ENCODE measurements at places on chromosomes 5 and 9. TPM values are rescaled to one million over a fixed set of nuclear protein-coding genes. Genes with fewer than 3 reads are reported as not detected.

Gene PCDHGA8
- 2.6 TPM for total RNA-seq

Gene SLC25A2
- total RNA-seq = 0.85 TPM

Gene IL31RA
- 3.0 TPM for total RNA-seq

Gene PHF24
- 0.26 TPM for total RNA-seq

Gene ACER2
- total RNA-seq = 16.8 TPM

Gene MARVELD2
- 24.8 TPM for total RNA-seq

Gene PIP5K1B
- 7.8 TPM for total RNA-seq

Gene MSX2
- total RNA-seq = 3.5 TPM

Gene RNF183
- not detected for total RNA-seq

Gene F2RL1
- 107 TPM for total RNA-seq

Gene SPATA31A3
- not detected for total RNA-seq

Gene GNA14
- 4.2 TPM for total RNA-seq

Gene GABRA1
- not detected for total RNA-seq

Gene DDX4
- not detected for total RNA-seq

Gene ZNF883
- total RNA-seq = not detected

Gene HTR4
- total RNA-seq = 1.6 TPM

Gene GARIN3
- not detected for total RNA-seq

Gene IRX2
- 38.1 TPM for total RNA-seq

Gene GIN1
- 2.2 TPM for total RNA-seq

Gene SPINK13
- total RNA-seq = not detected

Data from suprapubic skin (tissue), 4 donors.